ENCODE measurements at places on chromosomes 16 and 17.

DNA sequence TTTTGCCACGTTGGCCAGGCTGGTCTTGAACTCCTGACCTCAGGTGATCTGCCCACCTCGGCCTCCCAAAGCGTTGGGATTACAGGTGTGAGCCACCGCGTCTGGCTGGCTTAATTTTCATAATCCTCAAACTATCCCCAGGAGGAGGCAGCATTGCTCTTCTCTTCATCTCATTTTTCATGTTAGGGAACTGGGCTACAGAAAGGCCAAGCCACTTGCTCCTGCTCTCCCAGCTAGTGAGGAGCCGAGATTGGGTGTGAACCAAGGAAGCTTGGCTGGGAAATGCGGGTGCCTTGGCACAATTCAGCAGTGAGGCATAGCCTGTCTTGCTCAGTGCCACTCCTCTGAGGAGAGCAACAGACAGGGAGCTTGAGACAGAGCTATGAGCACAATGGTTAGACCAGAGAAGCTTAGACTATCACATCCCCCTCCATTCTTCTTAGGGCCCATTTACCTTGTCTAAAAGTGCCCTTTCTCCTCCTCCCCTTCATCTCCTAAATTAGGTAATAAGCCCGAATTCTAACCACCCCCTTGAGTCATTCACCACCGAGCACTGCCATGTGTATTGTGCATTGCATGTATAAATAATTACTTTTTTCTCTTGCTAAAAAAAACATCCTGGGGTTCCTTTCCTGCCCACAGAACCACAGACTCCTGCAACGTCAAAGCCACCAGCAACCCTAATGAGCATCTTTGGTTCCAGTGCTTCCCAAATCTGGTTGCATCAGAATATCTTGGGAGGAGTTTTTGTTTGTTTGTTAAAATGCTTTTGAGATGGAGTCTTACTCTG lies 20.0 kb upstream of the KIF19 start:
- H3K27ac ChIP-seq: no peak overlapping the region
- H3K36me3 ChIP-seq: no peaks in the 10 kb centered on the region
- DNase-seq: no peak

DNA sequence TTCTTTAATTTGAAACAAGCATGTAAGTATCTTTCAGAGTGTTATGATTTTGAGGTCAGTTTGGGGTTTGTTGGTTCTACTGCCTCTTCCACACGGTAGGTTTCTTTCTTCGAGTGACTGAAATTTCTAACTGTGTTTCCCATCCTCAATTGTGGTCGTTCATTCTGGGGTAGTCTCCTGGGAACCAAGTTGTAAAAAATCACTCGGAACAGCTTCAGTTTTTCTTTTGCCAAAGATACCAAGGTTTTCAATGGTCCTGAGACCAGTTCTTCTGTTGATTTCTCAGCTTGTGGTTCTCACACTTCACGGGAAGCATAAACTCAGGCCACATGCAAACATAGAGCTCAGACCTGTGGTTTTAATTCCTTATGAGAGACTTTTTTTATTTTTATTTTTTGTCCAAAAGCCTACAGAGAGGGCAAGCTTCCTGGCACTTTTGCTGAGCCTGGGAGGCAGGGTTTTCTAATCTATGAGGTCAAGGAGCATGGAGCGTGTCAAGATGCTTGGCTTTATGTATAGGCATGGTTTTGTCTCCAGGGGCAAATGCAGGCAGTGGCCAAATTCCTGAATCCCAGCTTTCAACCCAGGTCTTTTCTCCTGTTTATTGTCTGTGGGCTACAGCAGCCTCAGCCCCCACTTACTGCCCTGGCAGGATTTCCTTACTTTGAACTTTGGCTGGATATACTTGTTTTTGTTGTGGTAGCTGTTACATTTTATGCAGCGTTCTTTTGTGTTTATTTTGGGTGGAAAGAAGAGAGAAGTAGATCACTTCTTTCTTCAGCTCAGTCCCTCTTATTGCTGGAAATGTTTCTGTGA lies 32.9 kb downstream of the HS3ST3A1 start:
- H3K36me3 ChIP-seq: peaks cover 19% of the 10 kb centered on the region
- H3K4me3 ChIP-seq: no peak overlapping the region
- no peak for DNase-seq
- H3K27ac ChIP-seq: peak overlapping the region; percentile 71

DNA sequence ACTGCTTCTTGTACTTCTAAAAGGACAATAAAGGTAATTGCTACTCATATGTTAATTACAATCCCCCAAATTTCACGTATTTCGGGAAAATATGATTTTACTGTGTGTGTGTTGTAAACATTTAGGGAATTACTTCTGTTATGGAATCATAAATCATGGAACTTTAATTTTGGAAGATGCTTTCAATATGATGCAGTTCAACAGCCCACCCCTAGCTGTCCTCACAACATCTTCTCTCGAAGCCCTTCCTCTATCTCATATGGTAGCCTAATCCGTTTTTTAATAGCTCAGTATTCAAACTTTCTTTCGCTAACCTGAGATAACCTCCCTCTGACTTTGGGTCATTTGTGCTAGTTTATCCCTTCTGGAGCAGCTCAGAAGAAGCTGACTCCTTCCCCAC lies 78.4 kb downstream of the ANKFN1 start:
- H3K4me1 ChIP-seq: no peaks in the 10 kb centered on the region
- peaks cover 7% of the 10 kb centered on the region for H3K27me3 ChIP-seq
- DNase-seq: no peak
- H3K4me3 ChIP-seq: no peak overlapping the region
- H3K27ac ChIP-seq: no peak overlapping the region
- no peaks in the 10 kb centered on the region for H3K36me3 ChIP-seq

DNA sequence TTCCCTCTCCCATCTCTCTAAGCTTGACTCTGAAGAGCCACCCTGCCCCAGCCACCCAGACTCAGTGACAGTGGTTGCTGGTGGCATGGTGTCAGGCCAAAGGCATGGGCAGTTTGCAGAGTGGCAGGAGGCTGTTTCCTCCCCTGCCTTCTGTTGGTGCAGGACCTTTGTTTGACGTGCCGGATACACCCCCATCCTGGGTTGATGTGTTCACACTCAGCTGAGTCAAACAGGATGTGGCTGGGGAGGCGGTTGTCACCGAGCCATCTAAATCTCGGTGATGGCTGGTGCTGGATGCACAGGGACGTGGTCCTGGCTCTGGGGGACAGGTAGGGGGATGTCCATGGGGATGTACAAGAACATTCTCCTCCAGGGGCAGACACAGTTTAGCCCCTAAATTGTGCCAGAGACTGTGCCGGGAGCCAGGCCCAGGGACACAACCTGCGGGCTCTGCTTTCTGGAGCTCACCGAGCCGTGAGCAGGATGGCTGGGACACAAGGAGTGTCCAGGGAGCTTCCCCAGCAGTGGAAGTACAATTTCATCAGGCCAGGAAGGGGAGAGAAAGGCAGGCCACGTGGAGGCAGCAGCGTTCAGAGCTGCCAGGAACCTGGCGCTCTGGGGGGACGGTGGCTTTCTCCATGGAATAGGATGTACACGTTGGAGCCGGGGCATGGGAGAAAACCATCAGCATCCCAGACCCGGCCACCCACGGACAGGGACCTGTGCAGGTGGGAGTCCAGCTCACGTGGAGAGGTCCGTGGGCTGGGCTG lies 264.2 kb downstream of the SEC14L1 start:
- no peaks in the 10 kb centered on the region for H3K27me3 ChIP-seq
- H3K4me3 ChIP-seq: no peak overlapping the region
- peaks cover 4% of the 10 kb centered on the region for H3K36me3 ChIP-seq

DNA sequence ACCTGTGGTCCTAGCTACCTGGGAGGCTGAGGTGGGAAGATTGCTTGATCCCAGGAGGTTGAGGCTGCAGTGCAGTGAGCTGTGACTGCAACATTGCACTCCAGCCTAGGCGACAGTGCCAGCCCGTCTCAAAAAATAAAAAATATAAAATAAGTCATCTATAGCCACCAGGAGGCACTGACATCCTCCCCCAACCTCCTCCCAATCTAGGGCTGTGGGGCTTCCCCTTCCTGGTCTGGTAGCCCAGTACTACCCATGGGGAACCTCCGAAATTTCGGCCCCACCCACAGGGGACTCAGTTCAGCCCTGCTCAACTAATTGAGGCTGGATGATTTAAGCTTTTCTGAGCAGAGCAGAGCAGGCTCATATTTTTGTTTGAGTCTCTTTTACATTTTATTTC lies 3.2 kb downstream of the ZSCAN10 start:
- peaks cover 24% of the 10 kb centered on the region for H3K27me3 ChIP-seq
- no peak overlapping the region for H3K27ac ChIP-seq
- DNase-seq: no peak
- H3K4me1 ChIP-seq: peaks cover 20% of the 10 kb centered on the region
- H3K4me3 ChIP-seq: no peak overlapping the region
